Activated CD8-positive, alpha-beta memory T cell treated with anti-CD3 and anti-CD28 coated beads for 1 hour (primary cell): ENCODE measurements at places on chromosomes 7 and 10.

- no peak for DNase-seq
Observed at GRCh38 chr10:128125416-128125943, 743 bp downstream of the MKI67 start.

GRCh38 chr7:110831419-110831818 lies 259.5 kb upstream of the LRRN3 start:
- DNase-seq: no peak

- DNase-seq: no peak
Observed at GRCh38 chr7:150753239-150753638, 16.0 kb downstream of the GIMAP5 start.

DNA sequence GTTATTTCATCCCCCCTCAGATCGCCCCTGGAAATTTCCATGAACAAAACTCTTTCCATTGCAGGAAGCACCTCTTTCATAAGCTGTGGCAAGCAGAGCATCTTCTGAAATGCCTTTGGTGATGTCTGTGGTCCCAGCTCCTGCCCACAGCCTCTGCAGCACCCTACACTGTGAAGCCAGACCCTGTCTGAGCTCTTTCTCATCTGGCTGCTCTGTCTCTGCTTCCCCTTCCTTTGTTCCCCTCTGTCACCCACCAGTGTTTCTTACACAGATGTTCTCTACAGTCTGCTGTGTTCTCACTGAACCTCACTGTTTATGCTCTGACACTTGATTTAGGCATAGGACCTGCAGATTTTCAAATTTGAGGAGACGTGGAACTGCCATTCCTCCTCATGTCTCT lies 1.9 kb upstream of the TAS2R39 start:
- DNase-seq: no peak
